Posterior vena cava (tissue), 2 donors: ENCODE measurements at places on chromosomes 2 and 18. TPM values are rescaled to one million over a fixed set of nuclear protein-coding genes. Genes with fewer than 3 reads are reported as not detected.

The G6PC2 gene
- not detected for total RNA-seq

GRCh38 chr18:49856496-49856895, 43.2 kb upstream of the ACAA2 start:
- DNase-seq, result no peak

DNA sequence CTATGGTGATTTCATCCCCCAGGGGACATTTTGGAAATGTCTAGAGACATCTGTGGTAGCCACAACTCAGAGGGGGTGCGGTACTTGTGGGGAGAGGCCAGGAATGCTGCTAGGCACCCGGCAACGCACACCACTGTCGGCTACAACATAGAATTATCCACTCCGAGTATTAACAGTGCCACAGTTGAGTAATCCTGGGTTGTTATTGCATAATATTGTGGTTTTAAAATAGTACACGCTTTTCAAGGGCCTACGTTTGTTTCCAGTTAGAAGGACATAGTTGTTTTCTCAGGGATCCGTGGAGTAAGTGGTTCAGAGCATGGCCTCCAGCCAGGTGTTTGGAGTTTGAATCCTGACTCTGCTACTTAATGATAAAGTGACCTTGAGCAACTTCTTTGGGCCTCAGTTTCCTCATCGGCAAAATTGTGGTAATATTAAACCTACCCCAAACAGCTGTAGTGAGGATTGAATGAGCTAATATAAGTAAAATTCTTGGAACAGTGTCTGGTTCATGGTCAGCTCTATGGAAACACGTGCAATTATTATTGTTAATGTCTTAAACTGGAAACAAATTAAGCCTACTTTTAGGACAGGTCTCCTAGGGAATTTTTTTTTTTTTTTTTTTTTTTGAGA, 24.5 kb downstream of the CYP27A1 start:
- DNase-seq, result peak; percentile 94

The APOB gene
- total RNA-seq, result 1.6 TPM

DNA sequence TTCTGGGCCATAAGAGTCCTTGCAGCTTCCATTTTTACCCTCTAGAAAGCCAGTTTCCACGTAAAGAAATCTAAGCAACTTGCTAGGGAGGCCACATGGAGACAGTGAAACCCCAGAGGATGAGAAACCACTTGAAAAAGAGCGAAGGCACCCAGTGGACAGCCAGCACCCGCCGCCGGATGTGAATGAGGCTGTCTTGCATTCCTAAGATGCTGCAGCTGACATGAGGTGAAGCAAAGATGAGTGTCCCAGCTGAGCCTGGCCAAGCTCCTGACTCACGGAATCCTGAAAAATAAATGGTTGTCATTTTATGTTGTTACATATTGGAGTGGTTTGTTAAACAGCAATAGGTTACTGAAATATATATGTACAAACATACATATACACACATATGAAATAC, 65.9 kb upstream of the STPG4 start:
- no peak for DNase-seq

GRCh38 chr2:6576302-6576701, 289.4 kb downstream of the CMPK2 start:
- no peak for DNase-seq

DNA sequence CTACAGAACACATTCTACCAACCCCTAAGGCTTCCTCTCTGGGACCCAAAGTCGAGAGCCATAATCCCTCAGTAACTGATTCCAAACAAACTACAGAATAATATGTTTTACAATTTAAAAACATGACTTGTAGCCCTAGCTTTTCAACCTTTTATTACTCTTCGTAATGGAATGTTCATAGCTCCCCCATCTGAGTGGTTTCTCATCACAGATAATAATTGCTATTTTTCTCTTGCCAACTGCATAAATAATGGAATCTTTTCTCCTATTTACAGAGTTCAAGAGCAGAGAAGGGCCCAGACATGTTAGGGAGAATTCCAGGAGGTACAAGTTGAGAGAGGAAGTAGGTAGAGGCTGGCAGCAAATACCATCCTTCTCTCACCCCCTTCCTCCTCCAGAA, 59.9 kb upstream of the CERS6 start:
- no peak for DNase-seq

DNA sequence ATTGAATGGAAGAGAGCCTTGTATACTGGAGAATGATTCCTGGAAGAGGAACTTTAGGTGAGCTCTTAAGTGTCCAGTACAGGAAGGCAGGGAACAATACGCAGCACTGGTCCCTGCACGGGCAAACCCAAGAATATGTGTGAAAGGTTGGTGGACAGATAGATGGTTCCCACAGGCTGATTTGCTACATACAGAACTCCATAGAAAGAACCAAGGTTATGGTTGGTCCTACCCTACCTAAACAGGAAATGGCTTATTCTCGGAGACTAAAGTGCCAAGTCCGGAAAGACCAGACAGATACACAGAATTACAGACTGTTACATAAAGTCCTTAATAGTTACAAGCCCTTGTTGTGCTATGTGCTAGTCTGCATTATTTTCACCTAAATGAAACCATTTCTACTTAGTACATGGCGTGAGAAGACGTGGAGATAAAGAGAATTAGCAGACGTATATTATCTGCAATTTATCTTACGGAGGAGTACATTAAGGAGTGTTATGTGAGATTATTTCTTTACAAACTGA, 1.2 kb downstream of the REV1 start:
- no peak for DNase-seq

The TEX44 gene
- total RNA-seq, result not detected

DNA sequence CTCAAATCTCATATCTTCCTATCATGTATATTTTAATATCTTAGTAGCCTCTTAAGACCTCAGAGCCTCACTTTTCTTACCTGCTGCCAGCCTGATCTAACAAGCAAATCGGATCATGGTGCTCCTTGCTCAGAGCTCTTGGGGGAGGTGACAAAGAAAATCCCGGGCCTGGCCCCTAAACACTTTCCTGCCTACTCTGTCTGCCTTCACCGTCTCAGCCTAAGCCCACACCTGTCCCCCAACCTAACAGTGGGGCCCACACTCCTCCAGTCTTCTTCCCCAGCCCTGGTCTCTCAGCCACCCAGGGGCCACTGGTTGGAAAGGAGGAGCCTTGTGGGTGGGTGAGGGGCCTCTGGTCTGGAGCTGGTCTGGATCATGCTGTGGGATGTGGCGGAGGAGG, 207.3 kb downstream of the HAUS1 start:
- DNase-seq, result no peak

- DNase-seq, result no peak
Observed at GRCh38 chr2:168025487-168026202, 221.8 kb downstream of the STK39 start.

DNA sequence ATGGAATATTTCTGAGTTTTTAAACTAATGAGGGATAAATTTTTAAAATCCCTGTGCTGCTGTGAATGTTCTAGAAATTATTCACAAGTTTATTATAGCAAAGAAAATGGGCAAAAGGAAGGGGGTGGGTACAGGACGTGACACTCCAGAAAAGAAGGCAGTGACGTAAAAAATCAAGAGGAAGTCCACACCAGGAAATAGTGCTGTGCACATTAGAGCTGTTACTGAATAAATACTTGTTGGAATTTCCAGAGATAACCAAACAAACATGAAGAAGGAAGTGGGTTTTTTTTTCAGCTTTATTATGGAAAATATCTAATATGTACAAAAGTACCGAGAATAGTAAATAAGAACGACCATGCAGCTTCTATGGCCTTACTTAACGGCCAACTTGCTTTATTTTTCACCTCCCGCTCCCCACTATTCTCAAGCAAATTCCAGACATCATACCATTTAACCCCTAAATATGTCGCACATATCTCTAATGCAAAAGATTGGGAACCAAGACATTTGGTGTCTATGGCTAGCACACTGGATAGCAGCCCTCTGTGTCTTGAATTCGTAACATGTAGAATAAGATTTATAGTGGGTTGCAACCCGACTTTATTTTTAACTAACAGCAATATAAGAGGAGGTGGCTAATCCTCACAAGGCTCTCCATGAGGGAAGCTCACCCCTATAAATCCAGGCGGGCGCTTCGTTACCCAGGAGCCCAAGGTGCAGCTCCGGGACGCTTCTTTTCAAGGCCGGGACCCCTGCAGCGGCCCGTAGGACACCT, 580 bp upstream of the NDUFV2 start:
- no peak for DNase-seq

The TRIM43 gene
- not detected for total RNA-seq

DNA sequence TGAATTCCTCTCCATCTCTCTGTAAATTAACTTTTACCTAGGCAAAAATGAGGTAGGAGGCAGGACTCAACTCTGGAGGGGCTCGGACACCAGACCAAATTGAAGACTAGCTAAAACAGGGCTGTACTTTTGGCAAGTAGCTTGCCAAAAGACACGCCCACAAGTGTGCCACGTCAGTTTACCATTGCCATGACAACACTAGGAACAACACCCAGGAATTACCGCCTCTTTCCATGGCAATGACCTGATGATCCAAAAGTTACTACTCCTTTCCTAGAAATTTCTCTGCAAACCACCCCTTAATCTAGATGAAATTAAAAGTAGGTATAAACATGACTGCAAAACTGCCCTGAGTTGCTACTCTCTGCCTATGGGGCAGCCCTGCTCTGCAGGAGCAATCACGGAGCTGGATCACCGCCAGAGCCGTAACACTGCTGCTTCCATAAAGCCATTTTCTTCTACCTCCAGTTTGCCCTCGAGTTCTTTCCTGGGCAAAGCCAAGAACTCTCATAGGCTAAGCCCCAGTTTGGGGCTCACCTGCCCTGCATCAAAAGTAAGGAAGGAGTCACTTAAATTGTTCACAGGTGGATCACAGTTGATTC, 66.0 kb upstream of the FAM136A start:
- no peak for DNase-seq

GRCh38 chr18:3190610-3191009, 29.2 kb downstream of the MYOM1 start:
- no peak for DNase-seq

DNA sequence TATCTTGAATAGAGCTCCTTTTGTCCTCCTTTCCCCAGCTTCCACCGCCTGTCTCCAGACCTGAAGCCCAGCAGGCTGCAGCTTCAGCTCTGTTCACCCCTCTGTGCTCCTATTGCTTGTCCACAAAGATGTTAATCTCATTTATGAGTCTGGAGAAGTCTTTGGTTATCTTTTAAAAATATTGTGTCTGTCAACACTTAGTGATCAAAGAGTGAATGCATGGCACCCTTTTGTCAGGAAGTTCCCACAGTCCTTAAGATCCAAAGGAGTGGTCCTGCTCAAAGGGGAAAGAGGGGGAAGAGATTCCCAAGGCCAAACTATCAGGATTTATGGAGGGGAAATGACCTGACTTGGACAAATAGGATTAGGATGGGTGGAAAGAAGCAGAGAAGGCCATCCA, 118.9 kb downstream of the ACAA2 start:
- no peak for DNase-seq

- no peak for DNase-seq
Observed at GRCh38 chr2:197381641-197382040, 53.2 kb downstream of the SF3B1 start.

GRCh38 chr2:233112329-233112728, 52.2 kb downstream of the INPP5D start:
- DNase-seq, result peak; percentile 10

The QPCT gene
- 4.3 TPM for total RNA-seq

GRCh38 chr2:221705185-221705877, 133.2 kb upstream of the EPHA4 start:
- no peak for DNase-seq

The ZBTB7C gene
- 11.0 TPM for total RNA-seq

DNA sequence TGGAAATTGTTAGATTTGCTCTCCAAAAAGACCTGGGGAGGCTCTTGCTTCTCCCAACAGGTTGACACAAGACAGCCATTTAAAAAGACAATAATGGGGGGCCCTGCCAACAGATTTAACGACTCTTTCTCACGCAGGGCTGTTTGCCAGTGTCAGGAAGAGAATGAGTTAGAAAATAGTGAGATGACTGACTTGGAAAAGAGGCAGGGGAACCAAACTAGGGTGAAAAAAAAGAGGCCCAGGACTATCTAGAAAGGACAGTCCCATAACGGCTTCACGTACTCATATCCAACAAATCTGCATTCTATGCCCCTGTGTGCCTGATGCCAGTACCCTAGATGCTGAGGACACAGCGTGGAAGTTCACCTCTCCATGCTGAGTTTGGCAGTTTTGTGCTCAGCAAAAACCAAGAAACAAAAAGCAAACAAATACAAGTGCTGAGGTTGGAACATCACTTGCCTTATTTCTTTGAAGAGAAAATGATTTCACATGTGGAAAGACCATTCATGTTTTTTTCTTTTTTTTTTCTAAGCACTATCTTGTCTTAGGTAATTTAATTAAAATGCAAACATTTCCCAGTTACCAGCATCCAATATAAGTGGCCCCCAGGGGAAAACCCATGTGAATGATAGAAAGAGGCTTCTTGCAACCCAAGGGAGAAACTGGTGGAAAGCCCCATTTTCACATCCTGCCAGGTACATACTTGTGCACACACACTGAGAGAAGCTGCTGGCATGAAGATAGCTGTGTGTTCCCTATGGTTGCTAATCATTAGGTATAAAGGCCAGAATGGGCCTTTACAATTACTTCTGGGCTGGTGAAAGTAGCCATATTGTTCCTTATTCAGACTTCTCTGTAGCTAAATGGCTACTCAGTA, 10.6 kb upstream of the WIPF1 start:
- DNase-seq, result no peak

The TMEM163 gene
- total RNA-seq, result 0.19 TPM

GRCh38 chr2:218910741-218911140, 30.1 kb downstream of the WNT10A start:
- no peak for DNase-seq

The LYPD1 gene
- 0.33 TPM for total RNA-seq

GRCh38 chr2:63866009-63866709, 24.5 kb downstream of the UGP2 start:
- DNase-seq, result no peak

GRCh38 chr2:62495761-62496160, 10.2 kb downstream of the TMEM17 start:
- DNase-seq, result no peak

GRCh38 chr2:239678186-239678490, 277.3 kb upstream of the HDAC4 start:
- no peak for DNase-seq

The KIAA2012 gene
- not detected for total RNA-seq

The DPP10 gene
- total RNA-seq, result not detected

DNA sequence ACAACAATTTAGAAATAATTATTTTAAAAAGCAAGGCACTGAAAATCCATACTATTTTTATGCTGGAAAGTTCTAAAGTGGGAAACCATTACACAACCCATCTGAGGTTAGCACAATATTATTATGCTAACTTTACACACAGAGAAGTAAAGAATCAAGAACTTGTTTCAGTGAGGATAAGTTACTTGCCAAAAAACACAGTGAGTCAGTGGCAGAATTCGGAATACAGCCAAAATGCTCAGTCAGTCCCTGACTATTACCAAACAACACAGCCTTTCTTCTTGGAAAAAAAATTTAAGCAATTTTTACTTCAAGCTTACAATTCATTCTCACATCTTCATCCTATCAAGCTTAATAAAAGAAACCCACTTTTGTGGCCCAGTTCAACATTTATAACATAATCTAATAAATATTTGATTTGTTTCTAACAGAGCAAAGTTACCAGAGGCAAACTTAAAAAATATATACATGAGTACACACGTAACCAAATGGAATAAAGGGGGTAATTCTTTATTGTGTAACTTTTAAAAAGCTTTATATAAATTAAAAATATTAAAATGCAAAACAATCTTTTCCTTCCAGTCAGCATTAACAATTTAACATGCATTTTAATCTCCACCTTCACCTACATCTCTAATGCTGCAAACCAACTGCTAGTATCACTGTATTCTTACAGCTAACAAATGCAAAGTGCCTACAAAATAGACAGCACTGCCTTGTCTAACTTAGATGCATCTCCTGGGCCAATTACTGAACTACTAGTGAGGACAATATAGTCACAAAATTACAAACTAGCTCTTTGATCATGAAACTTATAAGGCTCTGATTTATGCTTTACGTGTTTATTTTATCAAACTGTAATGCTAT, 55.2 kb downstream of the CCDC88A start:
- DNase-seq, result no peak

The RAB12 gene
- total RNA-seq, result 45.0 TPM

The CD8B gene
- 1.00 TPM for total RNA-seq
